Activated CD4-positive, alpha-beta T cell treated with anti-CD3 and anti-CD28 coated beads, Interleukin-2, amount 10 ng/mL, durations not matched to agents 7 days and 5 days (primary cell): ENCODE measurements at places on chromosomes 16 and 17. TPM values are rescaled to one million over a fixed set of nuclear protein-coding genes. Genes with fewer than 3 reads are reported as not detected.

TSPOAP1 gene
- total RNA-seq: 57.5 TPM

PIK3R5 gene
- total RNA-seq: 73.4 TPM

NDE1 gene
- total RNA-seq: 147 TPM

RGS11 gene
- total RNA-seq: not detected

ARRB2 gene
- 323 TPM for total RNA-seq

C1QTNF1 gene
- total RNA-seq: not detected

SMURF2 gene
- 18.2 TPM for total RNA-seq

HS3ST6 gene
- not detected for total RNA-seq

BLMH gene
- 47.0 TPM for total RNA-seq

GP1BA gene
- not detected for total RNA-seq

EVI2B gene
- total RNA-seq: 74.9 TPM

PRR15L gene
- not detected for total RNA-seq

TEKT5 gene
- not detected for total RNA-seq

TBC1D28 gene
- total RNA-seq: not detected

PIEZO1 gene
- 239 TPM for total RNA-seq

BRIP1 gene
- total RNA-seq: 24.3 TPM

CDH13 gene
- total RNA-seq: not detected

CDH8 gene
- not detected for total RNA-seq
